NCI-H1694 (cell line): ENCODE measurements at places on chromosomes 7 and 10.
A peak's percentile ranks its signal among the peaks of the same experiment; 100 is the strongest.

GRCh38 chr7:55140221-55140940, 121.6 kb downstream of the EGFR start:
- no peak for DNase-seq

DNA sequence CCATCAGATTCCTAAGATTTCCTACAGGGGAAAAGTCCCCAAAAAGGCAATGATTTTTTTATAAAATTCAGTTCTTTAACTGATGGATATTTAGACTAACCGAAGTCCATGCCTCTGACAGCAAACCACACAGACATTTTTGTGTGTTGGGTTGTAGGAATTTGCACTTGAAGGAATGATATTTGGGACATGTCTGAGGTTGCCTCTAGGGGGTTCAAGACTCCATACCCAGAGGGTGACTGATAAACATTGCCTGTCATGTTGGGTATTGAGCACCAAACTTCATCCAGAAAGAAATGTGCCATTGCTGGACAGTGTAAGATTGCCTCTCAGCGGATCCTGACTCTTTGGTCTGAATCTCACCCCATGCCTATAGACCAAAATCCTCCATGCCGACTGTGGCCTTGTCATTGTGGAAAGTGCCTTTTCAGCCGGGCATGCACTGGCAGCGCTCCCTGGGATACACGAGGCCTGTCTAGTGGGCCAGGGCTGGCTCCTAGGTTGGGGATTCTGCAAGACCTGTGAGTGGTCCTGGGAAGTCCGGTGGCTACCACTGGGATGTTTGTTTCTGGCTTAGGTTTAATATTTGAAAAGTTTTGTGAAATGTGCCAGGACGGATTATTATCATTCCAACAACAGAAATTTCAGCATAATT, 252.9 kb downstream of the WDR37 start:
- DNase-seq, result no peak

GRCh38 chr7:269721-270120, 20.2 kb upstream of the FOXL3 start:
- DNase-seq, result no peak

- no peak for DNase-seq
These were observed 28.1 kb downstream of the ELFN1 start for GRCh38 chr7:1698201-1698600.

DNA sequence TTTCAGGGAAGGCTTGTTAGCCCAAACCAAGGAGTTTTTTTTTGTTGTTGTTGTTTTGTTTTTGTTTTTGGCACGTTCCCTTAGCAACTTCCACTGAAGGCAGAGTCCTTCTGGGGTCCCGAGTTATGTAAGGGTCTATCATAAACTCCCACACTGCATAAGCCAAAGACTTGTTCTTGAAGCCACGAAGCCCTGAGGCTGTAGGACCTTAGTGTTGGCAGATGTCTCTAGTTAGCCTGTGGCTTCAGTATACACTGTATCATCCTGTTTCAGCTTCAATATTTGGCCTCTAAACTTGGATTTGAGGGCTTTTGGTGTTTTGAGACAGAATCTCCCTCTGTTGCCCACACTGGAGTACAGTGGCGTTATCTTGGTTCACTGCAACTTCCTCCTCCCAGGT, 13.6 kb downstream of the KPNA7 start:
- no peak for DNase-seq

- no peak for DNase-seq
These were observed 100.7 kb upstream of the DKK1 start for GRCh38 chr10:52213321-52213752.

- DNase-seq, result no peak
These were observed 71.0 kb downstream of the PAXIP1 start for GRCh38 chr7:154931906-154932305.

GRCh38 chr10:67670401-67670800, 25.6 kb downstream of the CTNNA3 start:
- no peak for DNase-seq

GRCh38 chr7:76303202-76304147, 1.0 kb downstream of the HSPB1 start:
- peak; percentile 53 for DNase-seq

GRCh38 chr7:39468808-39469374, 97.3 kb upstream of the YAE1 start:
- DNase-seq, result no peak

GRCh38 chr7:12389089-12389700, 14.5 kb downstream of the VWDE start:
- peak; percentile 41 for DNase-seq

DNA sequence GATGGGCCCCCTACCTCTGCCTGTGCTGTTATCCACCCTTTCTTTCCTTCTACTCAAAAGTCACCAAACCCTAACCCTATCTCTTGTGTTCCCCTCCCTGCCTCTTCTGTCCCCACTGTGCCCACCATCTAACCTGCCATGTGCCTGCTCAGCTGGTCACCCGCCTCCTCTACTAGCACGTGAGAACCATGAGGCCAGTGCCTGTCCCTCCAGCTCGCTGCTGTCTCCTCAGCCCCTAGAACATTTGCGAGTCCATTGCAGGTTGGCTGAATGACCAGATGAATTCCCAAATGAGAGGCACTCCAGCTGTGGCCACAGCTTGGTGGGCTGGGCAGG, 129.0 kb downstream of the ARHGAP22 start:
- DNase-seq, result no peak

GRCh38 chr7:72753781-72754180, 74.2 kb downstream of the TYW1B start:
- DNase-seq, result no peak

DNA sequence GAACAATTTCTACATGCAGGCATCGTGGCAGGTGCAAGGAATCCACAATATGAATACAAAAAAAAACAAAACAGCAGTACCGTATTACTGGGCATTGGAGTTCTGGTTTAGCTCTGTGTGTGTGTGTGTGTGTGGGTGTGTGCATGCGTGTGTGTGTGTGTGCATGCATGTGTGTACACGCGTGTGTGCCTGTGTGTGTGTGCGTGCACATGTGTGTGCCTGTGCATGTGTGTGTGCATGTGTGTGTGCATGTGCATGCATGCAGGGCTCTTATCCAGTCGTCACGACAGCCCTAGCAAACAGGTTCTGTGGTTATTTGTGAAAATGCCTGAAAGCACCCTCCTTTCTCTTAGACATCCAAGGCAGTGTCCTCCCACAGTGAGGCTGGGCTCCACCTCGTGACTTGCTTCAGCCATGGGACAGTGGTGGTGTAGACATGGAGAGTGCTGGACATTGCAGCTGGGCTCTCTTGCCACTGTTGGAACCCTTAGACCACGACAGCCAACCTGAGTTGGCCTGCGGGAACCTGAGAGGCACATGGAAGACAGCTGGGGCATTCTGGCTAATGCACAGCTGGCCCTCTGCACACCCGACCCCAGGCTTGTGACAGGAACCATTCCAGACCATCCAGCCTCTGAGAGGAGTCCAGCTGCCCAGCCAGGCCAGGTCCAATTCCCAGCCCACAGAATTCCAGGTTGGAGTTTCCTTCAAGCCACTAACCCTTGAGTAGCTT, 173.4 kb upstream of the SHH start:
- DNase-seq, result no peak

DNA sequence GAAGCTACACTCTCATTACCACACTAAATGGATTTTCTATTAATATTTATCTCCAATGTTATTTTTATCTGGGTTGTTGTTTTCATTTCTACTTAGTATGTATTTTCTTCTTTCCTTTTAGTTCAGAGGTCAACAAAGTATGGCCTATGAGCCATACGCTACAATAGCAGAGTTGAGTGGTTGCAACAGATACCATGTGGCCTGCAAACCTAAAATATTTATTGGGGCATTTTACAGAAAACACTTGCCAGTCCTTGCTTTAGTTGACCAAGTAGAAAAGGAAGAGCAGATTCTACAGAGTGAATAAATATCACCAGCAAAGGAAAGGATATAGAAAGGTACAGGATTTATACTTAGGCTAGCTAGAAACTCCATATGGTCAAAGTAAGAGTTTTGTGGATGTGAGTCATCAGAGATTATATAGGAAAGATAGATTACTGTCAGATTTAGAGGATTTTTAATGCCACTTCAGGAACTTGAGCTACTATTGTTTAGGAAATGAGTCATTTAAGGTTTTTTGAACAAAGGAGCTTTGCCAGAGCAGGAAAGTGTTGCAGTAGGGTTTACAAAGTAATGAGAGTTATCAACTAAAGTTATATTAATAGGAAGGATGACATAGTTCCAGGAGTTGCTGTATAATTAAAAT, 323.3 kb upstream of the KAT6B start:
- no peak for DNase-seq

DNA sequence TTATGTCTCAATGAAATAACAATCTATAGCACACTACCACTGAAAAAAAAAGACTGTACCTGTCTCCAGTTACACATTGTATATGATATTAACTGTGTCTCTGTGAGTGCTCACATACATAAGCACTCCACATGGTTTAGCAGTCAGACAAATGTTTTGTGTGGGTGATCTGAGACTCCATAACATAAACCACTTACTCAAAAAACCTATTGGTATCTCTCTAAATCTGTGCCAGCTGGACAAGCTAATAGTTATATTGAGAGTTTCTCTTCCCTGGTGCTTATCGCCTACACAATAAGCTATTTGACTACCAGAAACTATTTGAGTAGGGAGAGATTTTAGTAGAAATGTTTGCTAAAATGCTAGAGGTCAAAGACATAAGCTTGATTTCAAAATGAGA, 190.1 kb upstream of the AGR3 start:
- DNase-seq, result no peak

DNA sequence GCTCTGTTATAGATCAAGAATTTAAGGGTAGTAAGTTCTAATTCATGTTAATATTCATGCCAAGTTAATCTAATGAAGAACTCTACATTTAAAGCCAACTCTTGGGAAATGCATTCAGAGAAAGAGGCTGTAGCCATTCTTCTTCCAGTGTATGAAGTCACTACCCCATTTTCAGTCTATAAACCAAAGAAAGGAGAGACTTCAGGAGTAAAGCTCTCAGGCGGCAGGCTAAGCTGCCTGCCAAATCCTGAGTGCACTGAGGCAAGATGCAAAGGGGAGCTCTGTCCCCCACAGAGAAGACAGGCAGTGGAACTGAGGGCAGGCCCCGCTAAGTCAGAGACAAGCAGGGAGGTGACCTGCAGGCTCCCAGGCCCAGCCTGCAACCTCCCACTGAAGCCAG, 41.5 kb downstream of the SLIT1 start:
- no peak for DNase-seq

GRCh38 chr7:158018971-158019645, 568.5 kb downstream of the PTPRN2 start:
- DNase-seq, result no peak

DNA sequence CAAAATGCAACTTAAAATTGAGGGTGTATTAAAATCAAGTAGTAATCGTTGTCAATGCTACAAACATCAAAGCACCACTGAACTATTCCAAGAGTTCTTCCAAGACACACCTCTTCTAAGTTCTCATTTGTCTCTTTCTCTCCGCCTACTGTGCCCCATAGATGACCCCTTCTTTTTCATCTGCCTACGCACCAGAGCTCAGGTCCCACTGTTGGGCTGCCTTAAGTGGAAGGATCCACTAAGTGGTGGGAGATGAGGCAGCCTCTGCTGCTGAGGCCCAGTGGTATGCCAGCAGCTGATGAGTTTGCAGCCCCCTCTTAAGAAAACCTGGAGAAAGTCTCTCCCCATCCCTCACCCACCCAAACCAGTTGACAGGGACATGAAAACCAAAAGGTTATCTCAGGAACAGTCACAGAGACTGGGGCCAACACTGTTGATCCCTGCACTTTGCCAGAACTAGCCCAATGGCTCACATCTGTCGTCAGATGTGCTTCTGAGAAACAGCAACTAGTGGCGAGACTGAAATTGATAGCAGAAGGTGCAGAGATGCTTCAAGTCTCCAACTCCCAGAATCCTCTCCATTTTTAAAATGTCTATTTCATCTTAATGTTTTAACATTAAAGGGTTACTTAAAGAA, 88.4 kb downstream of the CHCHD3 start:
- DNase-seq, result no peak

DNA sequence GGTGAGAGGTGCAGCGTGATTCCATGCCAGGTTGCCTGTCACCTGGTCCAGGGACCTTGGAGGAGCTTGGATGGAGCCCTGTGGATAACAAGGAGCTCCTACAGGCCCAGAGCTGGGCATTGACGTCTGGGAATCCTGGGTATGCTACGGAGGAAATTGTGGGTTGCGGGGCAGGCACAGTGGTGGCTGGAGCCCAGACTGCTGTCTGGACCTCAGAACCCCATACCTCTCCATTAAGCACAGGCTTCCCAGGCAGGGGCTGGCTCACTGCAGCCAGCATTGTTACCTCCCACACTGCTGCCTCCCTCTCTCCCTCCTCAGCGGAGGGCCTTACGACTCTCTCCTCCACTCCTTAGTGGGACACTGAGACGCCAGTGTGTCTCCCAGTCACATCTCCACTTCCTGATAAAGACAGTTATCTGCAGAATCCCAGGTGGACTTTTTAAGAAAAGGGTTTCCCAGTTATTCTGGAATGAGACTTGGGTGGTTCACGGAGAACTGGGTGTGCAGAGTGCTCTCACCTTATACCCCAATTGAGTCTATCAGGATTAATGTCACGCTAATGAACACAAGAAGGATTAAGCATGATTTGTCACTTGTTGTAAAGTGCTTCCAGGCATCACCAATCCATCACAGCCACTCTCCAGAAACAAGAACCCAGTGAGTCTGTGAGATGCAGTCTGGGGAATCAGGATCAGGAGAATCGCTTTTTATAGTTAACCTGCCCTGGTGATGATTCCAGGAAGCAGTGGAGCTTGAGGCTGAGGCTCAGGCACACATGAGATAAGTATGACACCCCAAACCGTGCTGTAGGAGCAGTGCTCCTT, 309.4 kb downstream of the RPS24 start:
- no peak for DNase-seq

- DNase-seq, result no peak
These were observed 38.5 kb downstream of the EN2 start for GRCh38 chr7:155496267-155497005.

GRCh38 chr10:132195366-132196075, 8.8 kb downstream of the DPYSL4 start:
- DNase-seq, result no peak

DNA sequence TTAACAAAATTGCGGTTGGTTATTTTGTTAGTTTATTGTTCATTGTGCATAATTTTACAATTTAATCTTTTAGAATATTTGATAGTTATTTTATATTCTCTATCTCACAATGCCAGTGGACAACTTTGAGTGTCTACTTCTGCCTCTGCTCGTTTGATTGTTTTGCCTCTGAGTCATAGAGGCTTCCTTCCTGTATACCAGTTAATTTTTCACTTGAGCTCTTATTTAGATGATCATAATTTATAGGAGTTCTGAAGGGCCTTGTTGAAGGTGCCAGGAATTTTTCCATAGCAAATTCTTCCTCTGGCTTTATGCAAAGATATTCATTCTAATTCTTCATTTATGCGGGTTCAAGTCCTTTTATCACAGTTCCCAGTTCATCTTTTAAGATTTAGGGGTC, 5.2 kb upstream of the MALRD1 start:
- no peak for DNase-seq
